NCI-H2227 treated with DMSO at 0.1 percent for 48 hours (cell line): ENCODE measurements at places on chromosomes 6 and 20.

DNA sequence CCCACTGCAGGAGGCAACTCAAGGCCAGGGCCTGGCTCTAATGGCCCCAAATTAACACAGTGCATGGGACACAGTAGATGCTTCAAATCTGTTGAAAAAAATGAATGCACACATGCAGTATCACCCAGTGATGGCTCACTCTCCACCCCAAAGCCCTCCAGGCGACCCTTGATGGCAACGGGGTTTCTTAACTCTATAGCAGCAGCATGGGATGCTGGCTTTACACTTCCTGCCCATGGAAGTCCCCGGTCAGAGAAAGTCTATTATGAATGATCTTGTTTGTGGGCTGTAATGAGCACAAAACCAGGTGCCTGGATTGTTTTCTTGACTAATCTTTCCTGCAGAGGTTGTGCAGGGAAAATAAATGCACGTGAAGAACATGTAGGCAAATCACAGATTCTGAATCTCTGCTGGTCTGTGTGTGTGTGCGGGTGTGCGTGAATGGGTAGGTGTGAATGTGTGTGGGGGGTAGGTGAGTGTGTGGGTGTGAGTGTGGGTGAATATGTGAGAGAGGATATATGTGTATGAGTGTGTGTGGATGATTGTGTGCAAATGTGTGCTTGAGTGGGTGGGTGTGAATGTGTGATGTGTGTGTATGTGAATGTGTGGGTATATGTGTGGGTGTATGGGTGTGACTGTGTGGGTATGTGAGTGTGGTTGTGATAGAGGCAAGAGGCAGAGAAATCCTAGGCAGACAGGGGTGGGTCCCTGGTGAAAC, 60.1 kb upstream of the MLN start:
- DNase-seq, result no peak

DNA sequence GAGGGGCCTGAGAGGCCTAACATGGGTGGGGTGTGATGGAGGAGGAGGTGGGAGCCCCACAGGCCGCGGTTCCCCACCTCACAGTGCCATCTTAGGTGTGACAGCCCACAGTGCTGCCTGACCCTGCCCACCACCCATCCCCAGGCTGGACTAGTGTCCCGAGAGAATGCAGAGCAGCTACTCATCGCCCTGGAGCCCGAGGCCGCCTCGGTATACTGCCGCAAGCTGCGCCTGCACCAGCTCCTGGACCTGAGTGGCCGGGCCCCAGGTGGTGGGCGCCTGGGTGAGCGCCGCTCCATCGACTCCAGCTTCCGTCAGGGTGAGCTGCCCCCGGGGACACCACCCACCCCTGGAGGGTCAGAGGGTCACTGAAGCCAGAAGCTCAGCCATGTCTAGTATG, 15.6 kb downstream of the HSPA12B start:
- no peak for DNase-seq

DNA sequence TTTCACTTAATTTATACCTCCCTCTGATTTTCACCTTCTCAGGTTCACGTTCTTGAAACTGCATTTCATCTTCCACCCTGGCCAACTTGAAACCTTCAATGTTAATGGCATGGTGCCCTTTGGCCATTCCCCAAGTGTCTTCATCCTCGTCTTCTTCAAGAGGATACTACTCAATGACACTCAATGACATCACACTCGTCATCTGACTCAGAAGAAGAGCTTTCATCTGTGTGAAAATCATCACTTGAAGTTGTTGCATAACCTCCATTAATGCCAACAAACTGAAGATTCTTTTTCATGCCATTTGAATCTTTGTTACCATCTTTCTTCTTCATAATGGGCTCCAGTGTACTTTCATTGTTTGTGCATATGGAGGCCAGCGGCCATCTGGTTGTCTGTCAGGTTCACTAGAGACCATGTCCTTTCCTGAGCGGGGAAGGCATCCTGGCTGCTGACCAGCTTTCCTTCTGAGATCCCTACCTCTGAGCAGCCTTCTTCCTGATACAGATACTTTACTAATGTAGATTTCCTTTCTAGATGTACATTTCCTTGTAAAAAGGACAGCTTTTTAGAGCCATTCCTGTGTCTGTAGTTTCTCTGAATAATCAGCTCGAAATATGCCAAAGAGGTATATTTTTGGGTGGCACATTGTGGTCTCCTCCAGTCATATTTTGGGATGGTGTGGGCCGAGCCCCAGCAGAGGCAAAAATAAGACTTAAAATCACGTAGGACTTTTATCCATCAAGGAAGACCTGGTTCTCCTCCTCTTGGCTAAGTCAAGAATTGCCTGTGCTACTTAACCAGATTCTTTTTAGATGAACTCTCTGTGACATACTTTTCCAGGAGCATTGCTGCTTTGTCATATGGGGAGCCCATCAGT, 21.3 kb downstream of the TRMT6 start:
- no peak for DNase-seq

DNA sequence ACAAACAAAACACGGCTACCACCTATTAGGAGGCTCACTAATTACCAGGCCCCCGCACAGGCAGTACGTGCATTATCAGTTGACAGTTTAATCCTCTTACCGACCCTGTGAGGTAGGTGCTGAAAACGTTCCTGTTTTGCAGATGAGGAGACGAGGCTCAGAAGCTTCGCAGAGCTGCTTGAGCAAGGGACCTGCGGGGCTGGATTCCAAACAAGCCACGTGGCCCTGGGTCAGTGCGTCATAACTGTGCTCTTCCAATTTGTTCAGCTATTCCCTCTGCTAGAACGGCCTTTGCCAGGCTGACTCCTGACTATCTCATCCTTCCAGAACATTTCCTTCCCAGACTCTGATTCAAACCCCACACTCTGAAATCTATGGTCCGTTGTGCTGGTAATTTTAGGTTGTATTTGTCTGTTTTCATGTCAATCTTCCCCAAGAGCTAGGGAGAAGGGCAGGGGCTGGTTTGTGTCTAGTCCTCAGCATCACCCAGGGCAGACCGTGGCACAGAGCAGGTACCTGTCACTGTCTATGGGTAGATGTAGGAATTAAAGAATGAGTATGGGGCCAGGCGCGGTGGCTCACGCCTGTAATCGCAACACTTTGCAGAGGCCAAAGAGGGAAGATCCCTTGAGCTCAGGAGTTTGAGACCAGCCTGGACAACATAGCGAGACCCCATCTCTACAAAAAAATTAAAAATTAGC, 28.8 kb upstream of the TLDC2 start:
- DNase-seq, result no peak

- DNase-seq, result no peak
These were observed 254.6 kb upstream of the PRDM1 start for GRCh38 chr6:105831311-105832097.

GRCh38 chr20:20010639-20011500, 6.3 kb upstream of the NAA20 start:
- DNase-seq, result peak; percentile 21

- no peak for DNase-seq
These were observed 5.9 kb upstream of the MAP1LC3A start for GRCh38 chr20:34552569-34552968.

GRCh38 chr6:16731478-16732051, 29.7 kb downstream of the ATXN1 start:
- no peak for DNase-seq

DNA sequence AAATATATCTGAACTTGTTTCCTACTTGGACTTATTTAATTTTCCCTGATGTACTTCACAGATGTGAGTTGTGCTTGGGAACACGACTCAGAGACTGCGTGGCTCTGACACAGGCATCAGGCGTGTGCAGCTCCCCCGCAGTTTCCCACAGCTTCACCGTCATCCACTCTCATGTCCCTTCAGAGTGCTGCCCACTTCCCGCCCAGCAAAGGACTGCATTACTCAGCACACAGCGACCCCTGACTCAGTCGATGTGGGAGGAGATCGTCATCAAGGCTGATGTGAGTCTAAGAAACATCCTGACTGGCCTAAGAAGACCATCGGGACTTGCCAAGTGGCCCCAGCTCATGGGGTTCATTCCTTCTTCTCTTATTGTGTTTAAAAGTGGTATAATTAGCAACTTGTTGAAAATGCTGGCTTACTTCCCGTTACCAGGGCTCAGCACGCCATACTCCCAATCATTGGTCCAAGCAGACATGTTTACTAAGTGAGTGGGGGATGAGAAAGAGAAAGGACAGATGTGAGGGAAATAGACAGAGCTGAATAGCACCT, 539.4 kb upstream of the JARID2 start:
- DNase-seq, result no peak

GRCh38 chr6:89501222-89501621, 68.3 kb downstream of the ANKRD6 start:
- no peak for DNase-seq

DNA sequence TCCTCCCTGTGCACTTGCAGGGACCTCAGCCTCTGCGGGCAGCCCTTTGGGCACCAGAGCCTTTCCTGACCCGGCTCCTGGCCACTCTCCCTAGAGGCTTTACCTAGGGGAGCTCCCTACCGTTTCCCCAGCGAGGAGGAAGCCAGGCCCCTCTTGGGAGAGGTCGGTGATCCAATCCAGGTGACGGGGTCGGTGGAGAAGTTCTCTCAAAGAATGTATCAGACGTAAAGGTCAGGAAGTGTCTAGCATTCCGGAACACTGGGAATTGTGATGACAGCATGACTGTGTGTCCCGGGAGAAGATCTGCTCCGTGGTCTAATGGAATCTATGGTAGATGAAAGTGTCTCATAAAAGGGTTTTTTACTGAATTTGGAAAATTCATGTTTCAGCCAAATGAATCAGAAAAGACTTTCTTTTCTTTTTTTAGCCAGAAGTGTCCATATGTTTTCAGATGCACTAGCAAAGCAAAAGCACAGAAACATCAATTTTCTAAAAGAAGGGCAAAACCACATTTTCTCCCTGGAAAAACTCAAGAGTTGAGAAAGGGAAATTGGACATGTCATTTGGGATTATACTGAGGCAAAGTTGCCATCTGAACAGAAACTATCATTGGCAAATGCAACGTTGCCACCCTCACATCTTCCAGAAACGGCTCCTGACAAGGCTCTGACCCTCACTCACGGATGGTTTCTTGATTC, 289.4 kb downstream of the THBS2 start:
- no peak for DNase-seq

GRCh38 chr6:141482796-141483597, 649.7 kb upstream of the GJE1 start:
- DNase-seq, result no peak

GRCh38 chr20:43167615-43168014, 22.1 kb downstream of the PTPRT start:
- DNase-seq, result no peak

GRCh38 chr6:43900916-43901732, 131.1 kb downstream of the VEGFA start:
- no peak for DNase-seq

DNA sequence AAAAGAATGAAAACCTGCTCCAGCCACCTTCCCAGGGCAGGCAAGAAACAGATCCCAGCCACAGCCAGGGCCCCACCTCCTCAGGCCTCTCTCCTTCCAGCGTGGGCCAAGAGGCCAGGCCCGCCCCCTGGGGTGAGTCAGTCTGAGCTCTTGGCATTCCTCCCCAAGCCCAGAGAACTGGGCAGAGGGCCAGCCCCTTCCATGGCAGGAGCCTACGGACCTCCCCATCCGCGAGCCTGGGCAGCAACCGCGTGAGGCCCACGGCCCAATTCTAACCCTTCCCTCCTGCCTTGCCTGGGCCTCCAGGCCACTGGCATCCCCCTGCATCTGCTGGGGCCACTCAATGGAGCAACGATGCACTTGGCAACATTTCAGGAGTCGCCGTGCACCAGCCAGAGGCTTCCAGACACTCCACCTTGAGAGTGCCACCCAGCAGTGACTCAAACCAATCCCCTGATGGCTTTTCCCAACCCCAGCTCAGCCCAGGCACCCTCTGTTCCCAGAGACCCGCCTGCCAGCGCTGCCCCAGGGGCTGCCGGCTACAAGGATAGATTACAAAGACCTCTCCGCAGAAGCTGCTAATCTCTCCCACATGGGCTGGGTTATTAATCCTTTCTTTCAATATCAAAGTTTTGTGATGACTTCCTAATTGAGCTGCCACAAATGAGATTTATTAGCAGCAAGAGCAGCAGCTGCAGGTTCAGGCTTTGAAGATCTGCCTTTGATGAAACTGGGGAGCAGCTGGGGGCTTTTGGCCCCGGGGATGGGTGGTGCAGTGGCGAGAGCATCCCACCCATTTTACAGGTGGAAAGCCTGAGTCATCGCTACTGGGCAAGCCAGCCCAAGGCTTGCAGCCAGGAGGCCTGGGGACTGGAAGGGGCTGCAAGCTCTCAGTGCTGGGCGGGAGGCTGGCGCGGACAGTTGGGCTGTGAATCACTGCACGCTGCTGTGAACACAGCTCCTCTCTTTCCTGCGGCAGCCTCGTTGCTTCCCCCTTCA, 85.7 kb downstream of the NFATC2 start:
- DNase-seq, result no peak

DNA sequence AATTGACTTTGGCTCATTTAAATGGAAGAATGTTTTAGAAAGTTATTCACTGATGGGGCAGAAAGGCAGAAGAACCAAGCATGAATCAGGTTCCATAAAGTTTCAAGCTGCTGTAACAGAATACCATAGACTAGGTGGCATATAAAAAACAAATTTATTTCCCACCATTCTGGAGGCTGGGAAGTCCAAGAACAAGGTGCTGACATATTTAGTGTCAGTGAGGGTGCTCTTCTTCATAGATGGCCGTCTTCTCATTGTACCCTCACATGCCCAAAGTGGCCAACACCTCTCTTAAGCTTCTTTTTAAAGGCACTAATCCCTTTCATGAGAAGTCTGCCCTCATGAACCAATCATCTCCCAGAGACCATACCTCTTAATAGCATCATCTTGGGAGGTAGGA, 560.2 kb upstream of the FLRT3 start:
- DNase-seq, result no peak

DNA sequence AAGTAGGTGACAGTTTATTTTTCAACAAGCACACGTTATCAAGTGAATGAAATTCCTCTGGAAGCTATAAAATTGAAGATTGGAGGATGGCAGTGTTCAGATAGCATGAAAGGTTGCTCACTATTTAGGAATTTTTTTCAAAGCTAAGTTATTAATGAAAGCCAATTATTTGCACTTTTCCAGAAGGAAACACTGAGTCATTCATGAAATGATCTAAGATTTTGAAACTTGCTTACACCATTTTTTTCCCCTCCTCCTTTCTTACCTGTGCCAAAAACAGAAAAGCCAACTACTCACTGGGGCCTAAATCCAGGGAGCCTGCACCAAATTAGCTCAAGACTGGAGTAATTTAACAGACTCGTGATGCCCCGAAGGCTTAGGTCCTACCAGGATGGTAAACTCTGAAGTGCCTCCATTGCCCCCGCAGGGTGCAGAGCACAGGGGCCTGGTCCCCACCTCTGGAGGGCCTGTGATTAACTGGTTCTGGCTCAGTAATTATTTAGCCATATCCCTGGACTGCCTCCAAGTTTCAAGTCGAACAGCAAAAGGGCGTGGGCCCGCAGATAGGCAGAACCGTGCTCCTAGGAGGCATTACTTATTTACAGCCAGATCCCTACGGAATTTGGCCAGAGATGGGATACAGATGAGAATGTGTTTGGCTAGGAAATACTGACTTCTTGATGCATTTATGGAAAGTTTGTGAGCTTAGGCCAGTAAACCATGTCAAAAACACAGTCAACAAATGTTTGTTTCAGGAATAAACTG, 28.0 kb upstream of the ZNF217 start:
- peak; percentile 55 for DNase-seq

GRCh38 chr20:38130687-38131587, 34.1 kb downstream of the TGM2 start:
- no peak for DNase-seq

- DNase-seq, result no peak
These were observed 605 bp upstream of the PPP1R16B start for GRCh38 chr20:38804682-38805501.

- no peak for DNase-seq
These were observed 101.0 kb downstream of the NRN1 start for GRCh38 chr6:5905431-5906339.

- DNase-seq, result no peak
These were observed 1044.4 kb upstream of the MAP3K7 start for GRCh38 chr6:91631227-91631626.

- DNase-seq, result no peak
These were observed 1.5 kb downstream of the TAGAP start for GRCh38 chr6:159043251-159043650.
